ENCODE measurements at places on chromosomes 16 and 17.

DNA sequence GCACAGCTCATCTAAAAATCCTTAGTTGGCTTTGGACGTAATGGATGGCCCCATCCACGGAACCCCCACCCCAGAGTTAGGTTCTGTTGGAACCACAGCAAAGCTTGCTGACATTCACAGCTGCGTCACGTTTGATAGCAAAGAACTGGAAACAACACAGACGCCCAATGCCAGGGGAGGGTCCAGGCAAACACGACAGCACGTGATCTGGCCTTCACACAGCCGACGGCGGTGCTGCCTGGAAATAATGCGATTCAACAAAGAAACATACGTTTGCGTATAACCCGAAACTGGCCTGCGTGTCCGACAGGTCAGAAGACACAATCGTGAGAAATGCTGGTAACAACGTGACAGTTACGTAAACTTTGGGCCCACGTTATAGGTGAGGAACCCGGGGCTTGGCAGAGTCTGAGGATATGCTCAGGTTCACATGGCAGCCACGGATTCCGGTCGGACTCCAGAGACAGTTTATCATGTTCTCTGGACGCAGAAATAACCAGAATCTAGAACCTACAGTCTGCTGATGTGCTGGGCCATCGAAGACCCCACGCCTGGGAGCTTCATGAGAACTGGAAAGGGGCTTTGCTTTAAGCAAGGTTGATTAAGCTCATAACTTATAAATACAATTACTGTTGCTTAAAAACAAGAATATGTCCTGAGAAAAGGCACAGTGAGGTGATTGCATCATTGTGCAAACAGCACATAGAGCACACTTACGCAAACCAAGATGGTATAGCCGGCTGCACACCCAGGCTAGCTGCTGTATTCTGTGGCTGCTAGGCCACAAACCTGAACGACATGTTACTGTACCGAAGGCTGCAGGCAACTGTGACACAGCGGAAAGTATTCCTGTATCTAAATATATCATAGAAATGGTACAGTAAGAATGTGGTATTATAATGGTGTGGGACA, 70.4 kb downstream of the RPH3AL start:
- no peak for DNase-seq

DNA sequence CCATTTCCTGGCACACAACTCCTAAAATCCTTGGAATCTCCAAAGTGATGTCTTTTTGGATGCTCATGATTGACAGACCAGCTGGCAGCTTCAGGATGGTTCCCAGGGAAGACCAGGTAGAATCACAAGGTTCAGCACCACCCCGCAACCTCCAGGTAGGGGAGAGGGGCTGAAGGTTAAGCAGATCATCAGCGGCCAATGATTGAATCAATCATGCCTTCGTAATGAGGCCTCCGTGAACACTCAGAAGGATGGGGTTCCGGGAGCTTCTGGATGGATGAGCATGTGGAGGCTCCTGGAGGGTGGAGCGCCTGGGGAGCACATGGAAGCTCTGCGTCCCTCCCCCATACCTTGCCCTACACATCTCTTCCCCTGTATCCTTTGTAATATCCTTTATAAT, 185.9 kb downstream of the SEC14L1 start:
- DNase-seq, result no peak

DNA sequence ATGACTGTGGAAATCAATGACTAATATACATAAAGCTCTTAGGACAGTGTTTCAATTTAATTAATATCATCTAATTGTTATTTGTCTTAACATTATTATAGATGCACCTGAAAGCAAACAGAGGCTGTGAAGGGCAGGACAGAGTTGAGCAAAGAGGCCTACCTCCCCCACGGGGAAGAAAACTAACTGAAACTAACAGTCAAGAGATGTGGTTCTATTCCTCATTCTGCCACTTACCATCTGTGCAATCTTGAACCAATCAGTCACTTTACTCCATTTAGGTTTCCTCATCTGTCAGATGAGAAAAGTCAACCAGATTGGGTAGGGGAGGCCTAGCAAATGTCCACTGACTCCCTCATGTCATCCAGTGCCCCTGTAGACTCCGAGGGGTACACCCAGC, 59.1 kb downstream of the C17orf67 start:
- DNase-seq, result no peak

GRCh38 chr16:88303890-88304819, 78.6 kb upstream of the ZNF469 start:
- DNase-seq, result no peak

DNA sequence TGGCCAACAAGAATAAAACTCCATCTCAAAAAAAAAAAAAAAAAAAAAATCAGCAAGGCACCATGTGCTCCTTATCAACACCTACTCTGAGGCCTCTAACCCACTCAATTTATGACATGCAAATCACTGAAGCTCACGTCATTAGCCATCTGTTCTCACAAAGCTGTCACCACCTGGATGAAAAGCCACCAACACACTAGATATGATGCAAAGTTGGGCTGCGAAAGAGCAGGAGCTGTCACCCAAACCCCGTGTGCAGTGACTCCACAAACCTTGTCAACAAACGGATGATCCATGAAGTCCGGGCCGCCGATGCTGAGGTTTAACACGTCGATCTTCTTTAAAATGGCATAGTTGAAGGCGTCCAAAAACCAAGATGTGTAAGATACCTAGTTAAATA, 25.3 kb downstream of the MBTPS1 start:
- no peak for DNase-seq

GRCh38 chr17:70544317-70544716, 375.0 kb downstream of the KCNJ2 start:
- DNase-seq, result no peak

DNA sequence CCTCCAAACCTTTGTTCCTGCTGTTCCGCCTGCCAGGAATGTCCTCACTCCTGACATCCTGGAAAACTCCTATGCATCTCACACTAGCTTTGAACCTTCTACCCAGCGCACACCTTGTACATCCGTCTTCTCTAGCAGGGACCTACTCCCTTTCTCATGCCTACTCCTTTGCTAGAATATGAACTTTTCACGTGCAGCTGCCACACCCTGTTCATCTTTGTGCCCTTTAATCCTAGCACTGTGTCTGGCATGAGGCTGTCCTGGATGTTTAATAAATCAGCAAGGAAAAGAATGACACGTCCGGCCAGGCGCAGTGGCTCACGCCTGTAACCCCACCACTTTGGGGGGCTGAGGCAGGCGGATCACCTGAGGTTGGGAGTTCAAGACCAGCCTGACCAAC, 111.0 kb downstream of the NTN1 start:
- no peak for DNase-seq

DNA sequence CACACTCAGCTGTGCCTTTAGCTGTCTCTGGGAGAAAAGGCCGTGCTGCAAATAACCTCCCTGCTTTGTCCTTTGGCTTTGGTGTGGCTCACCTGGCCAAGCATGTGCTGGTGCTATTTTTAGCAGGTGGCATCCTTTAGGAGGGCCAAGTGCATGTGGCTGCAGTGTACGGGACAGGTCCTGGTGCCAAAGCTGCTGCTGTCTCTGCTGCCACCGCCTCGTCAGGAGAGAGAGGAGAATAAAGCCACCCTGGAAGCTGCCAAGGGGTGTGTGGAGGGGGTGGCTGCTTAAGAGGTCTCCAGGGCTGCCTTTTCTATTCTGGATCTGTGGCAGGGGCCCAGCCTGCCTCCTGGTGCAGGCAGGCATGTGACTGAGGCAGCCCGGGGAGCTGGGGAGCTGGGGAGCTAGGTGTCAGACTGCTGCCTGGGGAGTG, 6.2 kb downstream of the AKAP1 start:
- no peak for DNase-seq

Measured in activated T-helper 1 cell treated with anti-CD3 and anti-CD28 coated beads, Interleukin-12 subunit alpha, Interleukin-12 subunit beta, Interleukin-2, Interleukin-4 antibody, amounts not matched to agents 30 ng/mL and 10 ng/mL and 1 ng/mL, durations not matched to agents 14 hours and 24 hours and 36 hours (primary cell).